Stimulated activated CD4-positive, alpha-beta T cell treated with anti-CD3 and anti-CD28 coated beads, Interleukin-15, amount 100 ng/mL, for 24 hours (primary cell): ENCODE measurements at places on chromosomes 7 and 10.
A peak's percentile ranks its signal among the peaks of the same experiment; 100 is the strongest.

GRCh38 chr7:69739931-69740431 is 141.7 kb downstream of the AUTS2 start:
- no peak for DNase-seq

DNA sequence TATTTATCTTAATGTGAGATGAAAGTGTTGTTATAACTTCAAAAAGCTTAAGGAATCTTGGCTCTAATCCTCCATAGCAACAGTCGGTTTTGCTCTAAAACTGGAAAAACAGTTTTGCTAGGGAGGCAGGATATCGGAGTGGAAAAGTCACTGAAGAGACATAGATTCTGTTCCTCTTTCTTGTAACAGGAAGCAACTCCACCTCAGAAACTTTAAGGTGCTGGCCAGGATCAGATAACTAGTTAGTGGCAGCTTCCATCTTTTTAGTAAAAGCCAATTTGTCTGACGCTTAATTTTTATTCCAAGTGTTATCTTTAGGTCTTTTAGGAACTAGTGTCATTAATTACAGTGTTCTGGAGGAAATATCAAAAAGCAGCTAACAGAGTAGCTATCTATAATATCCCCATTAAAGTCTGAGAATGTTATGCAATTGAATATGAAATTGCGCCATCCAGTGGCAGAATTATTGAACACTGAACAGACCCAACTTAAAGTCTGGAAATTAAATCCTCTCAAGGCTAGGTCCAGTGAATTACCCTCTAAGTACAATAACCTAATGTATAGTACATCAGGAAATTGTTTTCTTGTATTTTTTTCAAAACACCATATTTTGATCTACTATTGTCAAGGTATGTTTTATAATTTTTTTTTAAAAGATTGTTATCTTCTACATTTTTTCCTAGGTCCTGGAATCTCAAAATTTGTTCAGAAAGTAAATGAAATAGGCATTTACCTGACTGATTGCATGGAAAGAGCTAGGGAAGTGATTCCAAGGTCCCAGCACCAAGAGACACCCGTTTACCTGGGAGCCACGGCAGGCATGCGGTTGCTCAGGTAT is 65.9 kb upstream of the CC2D2B start:
- peak; percentile 35 for DNase-seq

DNA sequence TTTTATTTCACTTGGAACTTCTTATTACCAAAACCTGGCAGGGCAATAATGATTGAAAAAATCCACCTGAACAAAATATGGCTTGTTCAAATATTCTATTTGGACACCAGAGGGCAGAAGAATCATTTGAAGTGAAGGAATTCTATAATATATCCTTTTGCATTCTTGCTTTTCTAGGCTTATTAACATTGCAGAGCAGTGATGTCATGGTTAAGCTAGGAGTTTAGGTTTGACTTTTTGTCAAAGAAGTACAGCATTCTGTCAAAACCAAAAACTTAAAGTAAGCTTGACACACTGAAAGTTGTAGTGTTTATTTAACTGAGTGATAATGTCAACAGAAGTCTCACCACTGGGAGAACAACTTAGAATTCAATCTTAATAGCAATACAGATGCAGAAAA is 156.0 kb downstream of the SEMA3D start:
- DNase-seq = no peak

DNA sequence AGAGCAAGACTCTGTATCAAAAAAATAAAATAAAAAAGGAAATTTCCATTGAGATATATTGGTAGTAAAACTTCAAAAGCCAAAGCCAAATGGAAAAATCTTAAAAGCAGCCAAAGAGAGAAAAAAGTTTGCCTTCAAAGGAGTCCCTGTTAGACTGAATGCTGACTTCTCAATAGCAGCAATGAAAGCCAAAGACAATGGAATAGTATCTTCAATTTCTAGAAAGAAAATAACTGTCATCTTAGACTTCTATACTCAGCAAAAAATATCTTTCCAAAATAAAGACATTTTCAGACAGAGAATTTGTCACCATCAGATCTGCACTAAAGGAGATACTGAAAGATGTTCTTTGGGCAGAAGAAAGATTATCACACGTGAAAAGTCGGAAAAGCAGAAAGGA is 14.3 kb upstream of the OIT3 start:
- no peak for DNase-seq

DNA sequence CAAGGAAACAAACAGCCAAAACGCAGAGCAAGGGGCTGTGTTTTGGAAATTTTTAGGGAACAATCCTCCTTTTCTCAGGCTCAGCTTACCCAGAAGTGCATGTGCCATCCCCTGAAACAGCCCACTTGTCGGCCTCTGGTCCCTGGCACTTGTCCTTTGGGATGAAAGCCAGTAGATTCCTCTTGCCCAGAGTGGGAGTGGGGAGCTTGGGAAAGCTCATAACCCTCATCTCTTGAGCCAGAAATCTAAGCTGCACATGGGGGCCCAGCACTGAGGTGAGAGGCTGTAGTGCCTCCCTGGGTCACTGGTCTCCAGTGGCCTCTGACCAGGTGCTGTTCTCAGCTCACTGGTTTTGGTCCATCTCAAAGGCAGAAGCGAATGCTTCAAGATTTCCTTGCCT is 150.3 kb downstream of the RNF216 start:
- DNase-seq = no peak

DNA sequence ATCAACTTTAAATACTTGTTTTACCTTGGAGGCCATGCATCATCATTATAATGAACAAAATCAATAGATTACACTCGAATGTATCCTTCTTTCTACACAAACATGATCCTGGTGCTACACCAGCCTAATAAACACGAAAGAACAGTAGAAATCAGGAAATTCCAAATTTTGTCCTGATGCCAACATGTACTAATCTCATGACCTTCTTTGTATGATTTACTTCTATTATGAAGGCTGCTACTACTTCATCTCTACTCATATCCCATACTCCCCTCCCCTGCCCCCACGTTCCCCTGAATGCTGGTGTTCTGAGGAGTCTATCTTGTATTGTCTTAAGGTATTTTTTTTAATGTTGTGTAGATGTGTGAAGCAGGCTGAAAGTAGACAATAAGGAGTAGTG is 315.0 kb downstream of the CACNA2D1 start:
- DNase-seq = no peak

- no peak for DNase-seq
Observed at GRCh38 chr10:112526139-112526538, 79.1 kb downstream of the VTI1A start.

DNA sequence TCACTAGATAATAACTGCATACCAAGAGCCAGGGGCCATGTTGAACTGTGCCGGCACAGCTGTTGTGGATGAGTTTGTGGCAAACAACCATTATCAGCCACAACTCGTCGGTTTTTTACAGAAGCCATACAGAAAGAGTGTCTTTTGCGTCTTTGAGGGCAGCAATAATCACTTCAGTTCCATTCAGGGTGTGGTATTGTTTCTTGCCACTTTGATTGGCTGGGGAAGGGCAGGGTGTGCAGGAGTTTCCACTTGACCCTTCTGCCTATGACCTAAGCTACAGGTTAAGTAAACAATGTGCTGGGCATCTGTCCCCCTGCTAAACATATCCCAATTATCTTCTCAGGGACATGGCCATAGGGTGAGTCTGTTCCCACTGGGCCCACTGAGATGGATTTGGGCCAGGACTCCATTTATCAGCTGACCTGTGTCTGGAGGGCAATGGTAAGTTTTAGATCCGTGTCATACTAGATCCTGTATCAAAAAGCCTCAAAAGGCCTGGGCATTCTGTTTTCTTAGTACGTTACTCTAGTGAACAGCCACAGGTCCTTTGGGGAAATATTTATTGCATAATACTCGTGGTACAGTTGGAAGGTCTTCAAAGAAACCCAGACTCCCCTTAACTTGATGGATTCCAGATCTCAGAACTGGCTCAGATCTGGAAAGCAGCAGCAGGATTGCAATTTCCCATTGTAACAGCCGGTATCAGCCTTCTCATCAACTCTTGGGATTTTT is 15.9 kb downstream of the ZNF3 start:
- no peak for DNase-seq

DNA sequence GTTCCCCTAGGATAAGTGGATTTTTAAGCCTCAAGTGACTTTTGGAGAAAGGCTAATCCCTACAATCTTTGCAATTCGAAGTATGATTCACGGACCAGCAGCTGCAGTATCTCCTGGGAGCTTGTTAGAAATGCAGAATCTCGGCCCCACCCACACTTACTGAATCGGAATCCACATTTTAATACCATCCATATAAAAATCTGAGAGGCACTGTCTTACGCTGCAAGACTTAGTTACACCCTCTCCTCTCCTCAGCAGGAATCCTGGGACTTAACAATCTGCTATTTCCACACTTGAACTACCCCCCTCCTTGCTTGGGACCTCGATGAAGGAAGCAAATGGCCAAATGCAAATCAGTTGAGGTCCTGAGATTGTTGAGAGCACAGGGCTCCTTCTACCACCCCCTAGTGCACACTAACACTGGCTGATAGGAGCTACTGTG is 21.0 kb downstream of the ITPRIP start:
- no peak for DNase-seq

DNA sequence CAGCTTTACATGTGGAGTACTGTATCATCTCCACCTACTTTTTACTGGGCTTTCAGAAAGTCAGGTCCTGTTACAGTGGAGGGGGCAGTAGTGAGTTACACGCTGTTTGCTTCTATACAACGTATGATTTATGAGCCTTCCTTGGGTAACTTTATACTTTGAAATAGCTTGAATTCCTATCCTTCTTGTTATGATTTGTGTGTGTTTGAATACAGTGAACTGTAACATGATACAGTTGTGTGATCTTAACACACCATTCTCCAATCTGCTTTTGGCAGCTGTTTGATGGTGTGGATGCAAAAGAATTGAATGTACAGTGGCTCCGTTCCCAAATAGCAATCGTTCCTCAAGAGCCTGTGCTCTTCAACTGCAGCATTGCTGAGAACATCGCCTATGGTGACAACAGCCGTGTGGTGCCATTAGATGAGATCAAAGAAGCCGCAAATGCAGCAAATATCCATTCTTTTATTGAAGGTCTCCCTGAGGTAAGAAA is 41.7 kb downstream of the SP8 start:
- DNase-seq = no peak

DNA sequence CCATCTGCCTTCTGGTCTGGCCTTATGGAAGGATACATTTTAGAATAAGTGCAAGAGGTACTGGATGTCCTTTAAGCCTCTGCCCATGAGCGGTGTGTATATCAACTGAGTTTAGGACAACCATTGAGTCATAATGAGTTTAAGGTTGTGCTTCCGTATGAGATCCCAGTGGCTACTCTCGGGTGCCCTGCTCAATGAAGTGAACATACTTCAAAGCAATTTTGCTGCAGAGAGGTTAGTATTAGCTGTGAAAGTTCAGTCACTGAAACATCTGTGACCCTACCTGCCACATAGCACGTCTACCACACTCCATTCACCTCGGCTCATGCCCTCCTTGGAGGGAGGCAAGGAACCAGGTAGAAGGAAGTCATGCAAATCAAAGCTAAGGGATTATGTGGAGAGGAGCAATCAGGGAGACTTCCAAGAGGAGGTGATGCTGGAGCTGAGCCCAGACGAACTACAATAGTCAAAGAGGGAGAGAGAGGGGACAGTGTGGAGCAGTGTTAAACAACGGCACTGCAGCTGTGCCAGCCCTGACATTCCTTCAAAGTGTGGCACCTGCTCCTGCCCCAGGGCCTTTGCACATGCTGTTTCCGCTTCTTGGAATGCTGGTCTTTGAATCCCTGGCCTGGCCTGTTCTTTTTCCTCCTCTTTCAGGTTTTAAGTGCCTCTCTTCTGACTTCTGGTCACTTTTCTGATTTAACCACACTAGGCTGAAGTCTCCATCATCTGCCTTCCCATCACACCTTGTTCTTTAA is 25.4 kb downstream of the BTBD16 start:
- no peak for DNase-seq

DNA sequence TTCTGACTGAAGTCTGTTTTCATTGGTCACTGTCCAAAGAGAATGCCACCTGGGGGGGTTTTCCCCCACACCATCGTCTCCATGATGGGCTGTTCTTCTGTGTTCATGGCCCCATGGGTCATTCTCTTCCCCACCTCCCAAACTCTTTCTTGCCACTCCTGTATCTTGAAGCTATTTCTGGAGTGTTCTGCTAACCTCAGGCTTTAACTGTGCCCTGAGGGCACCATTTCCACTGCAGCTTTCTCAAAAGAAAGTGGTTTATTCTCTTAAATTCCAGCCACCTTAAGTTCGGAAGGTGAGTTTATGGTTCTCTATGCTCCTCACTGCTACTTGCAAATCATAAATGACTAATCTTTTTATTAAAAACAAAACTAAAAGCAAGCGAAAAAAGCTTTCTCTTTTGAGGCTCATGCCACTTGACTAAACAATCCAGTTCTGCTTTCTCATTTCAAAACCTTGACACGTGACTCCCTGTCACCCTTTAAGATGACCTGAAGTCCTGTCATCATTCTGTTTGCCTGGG is 7.4 kb upstream of the APBB1IP start:
- peak; percentile 25 for DNase-seq

- no peak for DNase-seq
Observed at GRCh38 chr10:132710036-132710686, 75.8 kb downstream of the NKX6-2 start.

- DNase-seq = no peak
Observed at GRCh38 chr7:114930829-114931655, 9.1 kb downstream of the MDFIC start.

DNA sequence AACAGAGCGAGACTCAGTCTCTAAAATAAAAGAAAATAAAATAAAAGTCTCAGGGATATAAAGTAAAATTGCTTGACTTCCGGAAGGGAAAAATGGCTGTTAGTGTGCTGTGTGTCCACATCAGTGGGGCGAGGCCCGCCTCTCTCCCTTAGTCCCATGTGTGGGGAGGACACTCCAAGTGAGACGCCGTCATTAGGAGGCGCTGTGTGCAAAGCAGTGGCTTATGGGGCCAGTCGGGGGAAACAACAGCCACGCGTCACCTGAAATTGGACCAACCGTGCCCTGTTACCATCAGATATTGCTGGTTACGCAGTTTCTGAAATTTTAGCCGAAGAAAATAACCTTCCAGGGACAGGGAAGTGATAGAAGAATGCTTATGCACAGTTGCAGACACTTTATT is 15.8 kb downstream of the SFXN4 start:
- DNase-seq = no peak

- DNase-seq = no peak
Observed at GRCh38 chr10:102759497-102760210, 15.9 kb downstream of the WBP1L start.

DNA sequence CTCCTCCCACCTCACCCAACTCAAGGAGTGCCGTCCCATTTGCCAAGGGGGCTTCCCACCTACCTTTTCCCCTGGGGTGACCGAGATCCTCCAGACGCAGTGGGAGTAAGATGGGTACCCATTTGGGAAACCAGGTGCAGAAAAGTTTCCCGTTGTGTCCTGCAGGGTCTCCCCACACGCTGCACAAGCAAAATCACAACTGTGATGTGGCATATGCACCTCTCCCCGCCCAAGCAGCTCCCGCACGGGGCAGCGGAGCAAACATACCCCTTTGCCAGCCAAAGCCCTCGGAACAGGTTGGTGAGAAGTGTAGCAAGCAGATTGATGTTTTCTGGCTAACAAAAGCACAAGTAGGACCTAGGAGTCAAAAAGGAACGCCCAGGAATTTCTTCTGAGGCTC is 51.5 kb upstream of the OPALIN start:
- DNase-seq = no peak

- DNase-seq = no peak
Observed at GRCh38 chr7:8560501-8560900, 127.1 kb downstream of the NXPH1 start.
